Cerebellar cortex (tissue), 1 donor: ENCODE measurements at places on chromosomes 5 and 9.

- peak; percentile 16 for DNase-seq
Observed at GRCh38 chr9:89919171-89919681, 314.4 kb downstream of the GADD45G start.

DNA sequence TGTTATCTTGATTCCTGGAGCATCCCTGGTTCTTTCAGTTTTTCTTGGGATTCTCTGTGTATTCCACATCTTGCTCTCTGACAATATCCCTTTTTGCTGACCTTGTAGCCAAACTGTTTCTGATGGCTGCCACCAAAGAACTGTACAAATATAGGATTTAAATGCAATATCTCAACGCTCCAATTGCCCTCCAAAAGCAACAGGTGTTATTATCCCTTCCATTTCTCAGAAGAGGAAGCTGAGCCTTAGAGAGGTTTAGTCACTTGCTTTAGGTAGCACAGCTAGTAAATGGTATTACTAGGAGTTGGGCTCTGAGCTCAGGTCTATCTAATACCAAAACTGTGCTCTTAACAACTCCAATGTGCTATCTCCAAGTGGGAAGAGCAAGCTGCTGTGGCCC is 24.2 kb upstream of the HAND1 start:
- DNase-seq, result no peak

DNA sequence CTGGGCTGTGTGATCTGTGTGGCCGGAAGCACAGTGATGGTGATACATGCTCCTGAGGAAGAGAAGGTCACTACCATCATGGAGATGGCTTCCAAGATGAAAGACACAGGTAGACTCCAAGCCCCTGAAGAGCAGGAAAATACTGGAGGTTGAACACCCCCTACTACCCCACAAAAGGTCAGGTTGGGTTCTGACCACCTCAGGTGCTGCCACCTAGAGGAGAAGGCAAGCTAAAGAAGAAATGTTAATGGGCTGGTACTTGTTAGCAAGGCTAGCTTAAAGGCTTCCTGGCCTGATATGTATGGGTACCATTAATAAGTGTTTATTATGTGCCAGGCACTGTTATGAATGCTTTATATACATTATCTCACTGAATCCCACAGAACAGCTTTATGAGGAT is 11.7 kb downstream of the NIPAL4 start:
- DNase-seq, result peak; percentile 22

DNA sequence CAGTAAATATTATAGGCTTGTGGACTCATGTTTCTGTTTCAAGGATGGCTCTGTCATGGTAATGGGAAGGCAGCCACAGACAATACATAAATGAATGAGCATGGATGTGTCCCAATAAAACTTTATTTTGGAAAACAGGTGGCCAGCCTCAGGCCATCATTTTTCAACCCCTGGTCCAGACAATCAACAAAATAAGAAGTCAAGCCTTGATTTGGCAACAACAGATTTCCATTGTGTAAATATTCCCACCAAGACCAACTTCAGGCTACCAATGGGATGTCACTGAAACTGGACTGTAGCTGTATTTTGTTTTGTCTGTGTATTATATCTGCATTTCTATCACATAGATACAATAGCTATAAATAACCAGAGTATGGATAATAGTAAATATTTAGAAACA is 20.7 kb upstream of the RLN1 start:
- no peak for DNase-seq

DNA sequence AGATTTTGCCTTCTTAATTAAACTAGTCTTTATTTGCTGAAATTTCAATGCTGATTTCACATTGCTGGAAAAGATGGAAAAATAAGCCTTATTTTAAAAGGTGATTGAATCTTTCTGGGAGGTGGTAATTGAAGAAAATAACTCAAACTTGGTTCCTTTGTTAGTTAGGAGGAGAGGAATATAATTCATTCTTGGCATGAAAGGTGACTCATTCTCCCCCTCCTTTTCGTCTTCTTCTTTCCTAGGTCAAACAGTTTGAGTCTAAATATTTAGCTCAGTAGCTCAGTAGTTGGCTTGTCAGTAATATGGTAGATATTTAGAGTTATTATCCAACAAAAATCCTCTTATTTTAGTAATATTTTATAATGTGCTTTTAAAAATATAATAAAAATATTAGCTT is 353.9 kb upstream of the MEF2C start:
- no peak for DNase-seq

GRCh38 chr5:1568201-1568979 is 44.6 kb upstream of the LPCAT1 start:
- DNase-seq, result no peak

DNA sequence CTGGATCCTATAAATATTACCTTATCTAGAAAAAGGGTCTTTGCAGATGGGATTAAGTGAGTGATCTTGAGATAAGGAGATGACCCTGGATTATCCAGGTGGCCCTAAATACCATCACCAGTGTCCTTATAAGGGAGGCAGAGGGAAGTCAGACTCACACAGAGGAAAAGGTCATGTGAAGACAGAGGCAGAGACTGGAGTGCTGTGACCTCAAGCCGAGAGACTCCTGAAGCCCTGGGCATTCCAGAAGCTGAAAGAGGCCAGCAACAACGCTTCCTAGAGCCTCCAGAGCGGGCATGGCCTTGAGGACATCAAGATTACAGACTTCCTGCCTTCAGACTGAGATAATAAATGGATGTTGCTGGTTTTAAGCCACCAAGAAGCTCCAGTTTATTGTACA is 118.8 kb downstream of the ATPSCKMT start:
- no peak for DNase-seq

DNA sequence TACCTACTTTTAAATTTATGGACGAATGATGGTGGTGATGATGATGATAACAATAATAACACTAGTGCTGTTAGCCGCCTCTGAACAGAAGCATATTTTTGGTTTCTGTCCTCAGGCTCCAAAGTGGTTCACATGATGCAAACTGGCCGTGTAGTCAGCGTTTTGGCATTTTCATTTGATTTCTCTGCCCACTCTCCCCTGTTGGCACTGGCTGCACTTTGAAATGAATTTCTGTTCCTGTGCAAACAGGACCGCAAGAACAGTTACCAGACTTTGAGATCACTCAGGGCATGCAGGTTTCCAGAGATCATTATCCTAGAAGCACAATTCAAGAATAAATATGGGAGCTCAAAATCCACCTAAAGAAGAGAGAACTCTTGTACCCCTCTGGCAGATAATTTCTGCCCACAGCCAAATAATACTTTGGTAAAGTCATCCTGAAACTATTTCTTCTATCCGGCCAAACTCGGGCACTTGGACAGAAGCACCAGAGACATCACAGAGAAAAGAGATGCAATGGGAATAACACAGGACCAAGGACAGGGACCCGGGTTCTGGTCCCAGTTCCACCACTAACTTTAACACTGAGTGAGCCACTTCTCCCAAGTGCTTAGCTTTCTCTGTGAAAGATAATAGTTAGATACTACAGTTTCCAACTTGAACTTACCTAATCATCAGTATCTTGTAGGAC is 201.7 kb upstream of the PTGER4 start:
- DNase-seq, result no peak

DNA sequence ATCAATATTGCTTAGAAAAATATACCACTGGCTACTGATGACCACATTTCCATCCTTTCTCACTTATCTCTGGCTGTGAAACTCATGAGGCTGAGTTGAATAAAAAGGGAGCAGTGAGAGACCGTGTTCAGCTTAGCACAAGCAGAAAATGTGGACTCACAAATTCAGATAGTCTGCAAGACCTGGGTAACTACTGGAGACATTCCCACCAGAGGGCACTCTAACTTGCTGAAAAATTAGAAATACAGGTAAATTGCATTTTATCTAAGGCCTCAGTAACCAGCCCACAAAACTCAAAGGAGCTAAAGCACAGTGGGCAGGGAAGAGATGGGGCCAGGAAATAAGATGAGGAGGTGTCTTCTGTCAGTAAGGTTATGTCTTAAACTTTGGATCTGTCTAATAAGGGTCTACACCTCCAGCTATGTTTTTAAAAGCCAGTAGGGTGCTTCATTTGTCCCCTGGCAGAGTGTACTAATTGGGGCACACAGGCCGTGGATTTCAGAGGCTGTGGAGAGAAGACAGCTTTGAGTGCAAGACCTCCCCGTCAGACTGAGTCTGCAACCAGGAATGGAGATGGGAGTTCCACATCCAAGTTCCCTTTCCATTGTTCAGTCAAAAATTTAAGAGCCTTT is 8.7 kb upstream of the NDUFB6 start:
- peak; percentile 71 for DNase-seq

- no peak for DNase-seq
Observed at GRCh38 chr9:72465593-72465984, 55.8 kb upstream of the TMC1 start.

- DNase-seq, result peak; percentile 35
Observed at GRCh38 chr9:70479880-70480291, 65.4 kb upstream of the KLF9 start.

DNA sequence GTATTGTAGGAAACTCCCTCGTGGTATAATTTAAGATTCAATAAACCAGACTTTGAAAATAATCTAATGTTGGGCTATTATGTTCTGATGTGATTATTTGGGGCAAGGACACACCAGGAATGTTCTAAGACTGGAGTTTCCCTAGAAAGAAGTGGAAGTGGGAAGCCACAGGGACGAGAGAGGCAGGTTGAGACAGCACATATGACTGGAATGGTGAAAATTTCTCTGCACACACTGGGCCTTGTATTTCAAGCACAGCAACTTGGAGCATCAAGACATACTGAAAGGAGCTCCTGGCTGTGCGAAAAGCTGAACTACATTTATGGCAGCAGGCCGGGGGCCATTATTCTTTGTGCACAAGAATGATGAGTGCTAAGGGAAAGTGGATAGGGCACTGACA is 98.2 kb downstream of the CETN3 start:
- no peak for DNase-seq

- no peak for DNase-seq
Observed at GRCh38 chr5:126452477-126452876, 29.3 kb downstream of the GRAMD2B start.

GRCh38 chr5:74034733-74035132 is 408.7 kb downstream of the ARHGEF28 start:
- no peak for DNase-seq

DNA sequence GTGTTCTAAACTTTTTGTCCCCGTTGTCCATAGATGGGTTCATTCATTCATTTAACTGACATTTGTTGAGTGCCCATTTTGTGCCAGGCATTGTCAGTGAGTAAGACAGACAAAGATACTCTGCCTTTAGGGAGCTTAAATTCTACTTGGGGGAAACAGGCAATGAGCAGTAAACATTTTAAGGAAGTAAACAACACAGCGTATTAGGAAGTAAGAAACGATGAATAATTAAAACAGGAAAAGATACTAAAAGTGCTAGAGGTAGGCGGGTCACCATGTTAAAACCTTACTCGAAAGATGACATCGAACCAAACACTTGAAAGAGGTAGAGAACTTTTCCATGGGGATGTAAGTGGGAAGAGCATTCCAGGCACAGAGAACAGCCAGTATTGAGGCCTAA is 5.5 kb upstream of the MAML1 start:
- no peak for DNase-seq

- DNase-seq, result no peak
Observed at GRCh38 chr9:134318941-134319305, 7.3 kb upstream of the RXRA start.

DNA sequence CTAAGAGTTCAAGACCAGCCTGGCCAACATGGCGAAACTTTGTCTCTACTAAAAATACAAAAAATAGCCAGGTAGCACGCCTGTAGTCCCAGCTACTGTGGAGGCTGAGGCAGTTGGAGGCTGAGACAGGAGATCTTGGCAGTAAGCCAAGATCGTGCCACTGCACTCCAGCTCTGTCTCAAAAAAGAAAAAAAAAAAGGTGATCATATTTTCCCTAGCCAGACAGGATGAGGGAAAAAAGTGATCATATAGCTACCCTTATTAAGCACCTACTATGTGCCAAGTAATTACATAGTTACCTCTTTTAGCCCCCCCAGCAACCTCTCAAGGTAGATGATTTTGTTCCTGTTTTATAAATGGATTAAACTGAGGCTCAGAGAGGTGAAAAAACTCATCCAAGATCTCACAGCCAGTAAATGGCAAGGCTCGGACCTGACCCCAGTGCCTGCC is 18.1 kb upstream of the RPL26L1 start:
- DNase-seq, result peak; percentile 27

DNA sequence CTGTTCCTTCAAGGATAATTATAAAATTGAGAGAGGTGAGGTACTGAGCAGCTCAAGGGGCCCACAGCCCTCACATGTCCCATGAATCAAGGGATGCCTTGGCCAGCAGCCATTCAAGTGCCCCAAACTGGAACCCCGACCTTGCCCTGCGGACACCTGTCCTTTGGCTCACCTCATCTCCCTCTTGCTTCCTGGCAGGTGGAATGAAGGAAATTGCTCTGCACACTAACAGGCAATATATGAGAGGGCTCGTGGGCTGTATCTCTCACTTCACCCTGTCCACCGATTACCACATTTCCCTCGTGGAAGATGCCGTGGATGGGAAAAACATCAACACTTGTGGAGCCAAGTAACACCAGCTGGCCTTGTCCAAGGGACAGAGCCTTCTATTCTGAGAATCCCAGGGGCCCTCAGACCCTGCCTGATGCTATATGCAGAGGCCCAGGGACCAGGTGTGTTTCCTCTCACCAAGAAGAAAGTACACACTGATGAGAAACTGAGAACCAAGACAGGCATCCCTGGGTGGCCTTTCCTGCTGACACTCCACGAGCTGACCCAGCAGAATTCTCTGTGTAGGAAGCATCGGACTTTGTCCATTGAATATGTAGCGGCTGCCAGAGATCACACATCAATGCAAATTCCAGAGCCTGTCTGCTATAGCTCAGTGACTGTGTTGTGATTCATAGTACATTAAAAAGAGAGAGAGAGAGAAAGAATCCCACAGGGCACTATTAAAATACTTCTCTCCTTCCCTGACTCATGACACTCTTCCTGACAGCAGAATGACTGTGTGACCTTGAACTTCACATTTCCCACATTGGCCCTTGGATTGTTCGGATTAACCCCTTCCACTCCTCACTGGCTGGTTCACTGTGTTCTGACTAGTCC is 92.6 kb downstream of the LIFR start:
- no peak for DNase-seq

- no peak for DNase-seq
Observed at GRCh38 chr5:91359962-91360609, 23.0 kb downstream of the ARRDC3 start.

DNA sequence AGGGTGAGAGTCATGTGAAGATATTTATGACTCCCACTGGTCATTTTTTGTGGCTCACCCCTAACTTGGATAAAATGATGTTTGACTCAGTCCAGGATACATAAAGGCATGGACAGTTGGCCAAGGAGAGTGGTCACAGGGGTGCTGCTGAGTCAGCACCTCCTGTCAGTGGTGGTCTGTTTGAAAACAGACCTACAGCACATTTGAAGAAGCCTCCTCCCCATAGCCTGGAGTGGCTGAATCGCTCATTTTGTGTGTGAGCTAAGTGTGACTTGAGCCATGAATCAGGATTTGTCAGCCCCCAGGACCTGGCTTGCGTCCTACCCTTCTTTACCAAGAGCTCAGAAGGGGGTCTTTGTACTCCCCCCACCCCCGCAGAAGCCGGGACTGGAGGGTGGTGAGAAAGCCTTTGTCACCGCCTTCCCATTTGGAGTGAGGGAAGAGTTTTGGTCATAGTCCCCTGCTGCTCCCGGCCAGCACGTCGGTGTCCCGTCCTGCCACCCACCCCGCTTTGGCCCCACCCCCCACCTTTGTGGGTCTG is 35.6 kb downstream of the TRIO start:
- no peak for DNase-seq
